Uterus (tissue), 4 donors: ENCODE measurements at places on chromosomes 11 and 22.
A peak's percentile ranks its signal among the peaks of the same experiment; 100 is the strongest.

DNA sequence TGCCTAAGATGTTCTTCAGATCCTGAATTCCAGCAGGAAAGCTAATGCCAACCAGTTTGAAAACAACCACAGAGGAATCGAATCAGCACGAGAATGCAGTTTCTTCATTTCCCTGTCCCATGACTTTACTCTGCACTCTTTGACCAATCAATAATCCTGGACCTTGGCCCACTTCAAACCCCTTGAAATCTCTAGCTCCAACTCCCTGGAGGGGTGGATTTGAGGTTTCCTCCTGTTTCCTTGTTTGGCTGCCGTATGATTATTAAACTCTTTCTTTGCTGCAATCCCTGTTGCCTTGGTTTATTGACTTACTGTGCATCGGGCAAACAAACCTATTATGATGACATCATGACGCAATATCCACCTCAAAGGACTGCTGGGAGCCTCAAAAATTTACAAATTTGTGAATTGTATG is 109.3 kb downstream of the FBXO7 start:
- DNase-seq: no peak

- DNase-seq: no peak
Measured at GRCh38 chr11:35412285-35412684, 7.1 kb downstream of the SLC1A2 start.

- DNase-seq: no peak
Measured at GRCh38 chr11:87187930-87188329, 150.2 kb downstream of the TMEM135 start.

DNA sequence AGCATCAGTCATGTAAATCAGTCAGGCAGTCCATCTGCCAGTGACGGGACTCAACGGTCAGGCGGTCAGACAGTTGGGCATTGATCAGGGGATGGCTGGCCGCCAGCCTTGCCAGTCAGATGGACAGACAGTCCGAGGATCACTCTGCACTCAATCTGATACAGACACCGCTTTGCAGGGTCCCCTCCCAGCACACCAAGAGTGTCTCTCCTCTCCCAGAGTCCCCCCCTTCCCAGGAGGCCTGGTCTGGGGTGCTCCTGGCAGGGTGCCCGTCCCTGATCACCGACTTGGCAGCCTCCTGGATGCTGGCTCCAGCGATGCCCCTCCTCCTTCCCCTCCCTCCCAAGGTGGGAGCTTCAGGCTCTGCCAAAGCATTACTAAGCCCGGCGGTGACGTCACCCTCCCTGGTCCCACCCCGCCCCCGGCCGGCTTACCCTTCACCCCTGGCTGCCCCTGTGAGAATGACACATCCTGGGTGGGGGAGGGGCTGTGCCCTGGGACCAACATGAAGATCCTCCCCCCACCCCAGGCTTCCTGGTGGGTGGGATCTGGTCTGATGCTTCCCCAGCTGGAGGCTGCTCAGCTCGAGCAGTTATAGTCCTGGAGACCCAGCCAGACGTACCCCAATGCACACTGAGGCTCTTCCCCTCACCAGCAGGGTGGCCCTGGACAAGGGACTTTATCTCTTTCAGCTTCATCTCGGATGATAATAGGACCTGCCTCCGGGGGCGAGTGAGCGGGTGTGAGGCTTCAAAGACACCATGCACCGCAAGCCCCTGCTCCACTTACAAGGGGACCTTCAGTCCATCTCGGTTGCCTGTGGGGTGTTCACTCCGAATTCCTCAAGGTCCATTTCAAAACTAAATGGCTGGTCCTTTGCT is 69.2 kb downstream of the CD82 start:
- DNase-seq: peak; percentile 94

GRCh38 chr11:117862019-117862725 is 14.3 kb downstream of the FXYD6 start:
- DNase-seq: no peak

GRCh38 chr22:45341498-45341897 is 31.8 kb downstream of the FAM118A start:
- DNase-seq: no peak

- DNase-seq: no peak
Measured at GRCh38 chr22:19412478-19412877, 19.1 kb downstream of the HIRA start.

GRCh38 chr11:35579557-35580396 is 38.5 kb upstream of the FJX1 start:
- no peak for DNase-seq

DNA sequence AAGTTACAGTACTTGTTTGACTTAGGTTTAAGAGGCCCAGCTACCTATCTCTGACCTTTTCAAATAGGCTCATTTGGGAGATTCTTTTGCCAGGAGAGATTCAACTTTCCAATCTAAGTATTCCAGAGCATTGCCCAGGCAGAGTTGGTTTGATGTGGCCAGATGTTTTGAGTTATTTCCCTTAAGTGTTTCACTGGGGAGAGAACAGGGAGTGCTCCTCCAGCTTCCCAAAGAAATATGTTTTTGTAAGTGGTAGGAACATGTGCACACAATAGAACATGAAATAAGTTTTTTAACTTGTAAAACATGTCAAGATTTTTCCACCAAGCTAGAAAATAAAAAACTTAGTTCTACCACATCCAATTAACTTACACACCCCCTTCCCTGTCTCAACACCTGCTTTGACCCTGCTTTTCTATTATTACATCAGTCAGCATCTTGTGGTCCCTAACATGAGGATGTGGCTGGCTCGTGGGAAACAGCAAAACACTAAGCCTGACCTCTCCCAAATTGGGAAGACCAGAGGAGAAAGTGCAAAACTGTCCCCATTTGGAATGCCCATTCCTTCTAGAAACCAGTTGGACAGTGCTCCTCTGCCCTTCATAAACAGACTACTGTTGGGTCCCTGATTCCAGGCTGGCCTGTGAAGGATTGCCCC is 70.4 kb upstream of the RASSF10 start:
- no peak for DNase-seq
